Type B pancreatic cell (in vitro differentiated cells): ENCODE measurements at places on chromosomes 16 and 17. TPM values are rescaled to one million over a fixed set of nuclear protein-coding genes. Genes with fewer than 3 reads are reported as not detected.

DNA sequence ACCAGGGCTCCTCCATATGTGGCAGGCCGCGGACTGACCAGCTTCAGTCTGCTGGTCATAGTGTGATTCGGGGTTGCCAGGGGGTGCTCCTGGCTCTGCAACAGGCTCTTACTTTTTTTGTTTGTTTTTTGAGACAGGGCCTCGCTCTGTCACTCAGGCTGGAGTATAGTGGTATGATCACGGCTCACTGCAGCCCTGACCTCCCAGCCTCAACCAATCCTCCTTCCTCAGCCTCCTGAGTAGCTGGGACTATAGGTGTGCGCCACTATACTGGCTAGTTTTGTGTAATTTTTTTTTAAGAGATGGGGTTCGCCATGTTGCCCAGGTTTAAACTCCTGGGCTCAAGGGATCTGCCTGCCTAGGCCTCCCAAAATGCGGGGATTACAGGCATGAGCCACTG is 11.8 kb upstream of the KCNH6 start:
- DNase-seq: no peak

- DNase-seq: no peak
These were observed 86.3 kb downstream of the WDR59 start for GRCh38 chr16:74898659-74899058.

DNA sequence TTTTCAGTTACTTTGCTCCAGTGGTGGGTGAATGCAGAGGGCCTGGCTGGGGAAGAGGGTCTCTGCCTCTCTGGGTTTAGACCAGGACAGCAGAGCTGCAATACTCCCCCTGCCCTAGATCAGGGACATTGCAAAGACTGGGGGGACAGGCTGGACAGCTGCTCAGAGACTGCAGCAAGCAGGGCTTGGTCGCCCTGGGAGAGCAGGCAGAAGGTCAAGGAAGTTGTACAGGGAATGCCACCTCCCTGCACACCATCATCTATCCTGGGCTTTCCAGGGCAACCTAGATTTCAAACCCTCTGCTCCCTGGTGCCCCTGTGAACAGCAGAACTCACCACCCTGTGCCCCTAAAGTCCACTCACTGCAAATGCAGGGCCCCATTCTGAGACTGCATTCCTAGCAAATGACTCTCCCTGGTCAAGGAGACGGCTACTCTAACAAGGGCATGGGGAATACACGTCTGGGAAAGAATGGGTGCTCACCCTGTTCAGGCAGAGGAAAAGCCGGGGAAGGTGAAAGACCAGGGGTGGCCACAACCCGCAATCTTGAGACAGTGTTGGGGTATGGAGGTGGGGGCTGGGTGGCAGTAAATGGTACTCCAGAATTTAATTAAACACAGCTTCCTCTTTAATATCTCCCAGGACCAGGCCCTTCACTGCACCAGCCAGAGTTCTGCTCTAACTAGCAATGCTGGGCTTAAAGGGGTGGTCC is 1.0 kb downstream of the KIFC3 start:
- no peak for DNase-seq

GRCh38 chr17:77212081-77212832 is 71.5 kb downstream of the SEC14L1 start:
- no peak for DNase-seq

DNA sequence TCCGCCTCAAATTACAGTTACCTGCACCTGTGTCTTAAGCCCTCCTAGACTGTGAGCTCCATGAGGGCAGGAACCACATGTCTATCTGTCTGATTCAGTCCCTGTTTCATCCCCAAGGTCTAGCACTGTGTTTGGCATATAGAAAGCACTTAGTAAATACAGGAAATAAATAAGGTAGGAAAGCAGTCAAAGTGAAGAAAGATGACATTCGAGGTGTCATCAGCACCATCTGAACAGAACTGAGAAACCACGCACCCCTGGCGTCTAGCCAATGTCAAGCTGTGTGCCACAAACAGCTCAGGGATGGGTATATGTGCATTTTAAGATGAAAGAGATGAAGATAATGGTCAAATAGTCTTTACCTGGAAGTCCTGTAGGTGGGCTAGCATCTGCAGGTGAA is 79.6 kb upstream of the ATP2A3 start:
- DNase-seq: no peak

DNA sequence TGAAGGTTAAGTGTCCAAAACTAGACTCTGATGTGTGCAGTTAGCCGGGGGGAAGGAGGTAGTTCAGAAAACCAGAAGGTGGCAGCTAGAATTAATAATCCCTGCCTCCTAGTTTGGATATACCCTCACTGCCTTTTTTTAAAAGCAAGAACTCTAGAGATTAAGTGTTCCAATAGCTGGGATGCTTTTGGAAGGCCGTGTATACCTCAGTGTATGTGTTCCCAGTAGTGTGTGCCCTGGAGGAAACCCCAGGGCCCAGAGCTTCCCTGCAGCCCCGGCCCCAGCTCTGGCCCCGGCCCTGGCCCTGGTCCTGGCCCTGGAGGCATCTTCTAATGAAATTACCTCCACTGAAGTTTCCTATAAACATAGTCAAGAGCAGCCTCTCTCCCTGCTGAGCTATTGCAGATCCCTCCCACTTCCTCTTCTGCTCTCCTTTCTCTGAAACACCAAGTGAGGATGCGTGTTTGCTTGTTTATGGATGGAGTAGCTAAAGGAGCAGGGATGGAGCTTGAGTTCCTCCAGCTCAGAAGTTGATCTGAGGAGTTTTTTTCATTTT is 130.7 kb downstream of the PRKCA start:
- no peak for DNase-seq

Gene INCA1
- 0.72 and 0.86 TPM in 2 replicates for total RNA-seq

Gene ERN1
- total RNA-seq: 12.1 and 13.9 TPM in 2 replicates

Gene NOD2
- total RNA-seq: 0.12 and 0.31 TPM in 2 replicates
